Activated T-helper 9 cell treated with anti-CD3 and anti-CD28 coated beads, Interleukin-2, amount 50 U/mL, for 16 hours (primary cell): ENCODE measurements at places on chromosomes 1 and 21.

- DNase-seq: no peak
These were observed 22.4 kb downstream of the CDCA8 start for GRCh38 chr1:37714689-37715088.

DNA sequence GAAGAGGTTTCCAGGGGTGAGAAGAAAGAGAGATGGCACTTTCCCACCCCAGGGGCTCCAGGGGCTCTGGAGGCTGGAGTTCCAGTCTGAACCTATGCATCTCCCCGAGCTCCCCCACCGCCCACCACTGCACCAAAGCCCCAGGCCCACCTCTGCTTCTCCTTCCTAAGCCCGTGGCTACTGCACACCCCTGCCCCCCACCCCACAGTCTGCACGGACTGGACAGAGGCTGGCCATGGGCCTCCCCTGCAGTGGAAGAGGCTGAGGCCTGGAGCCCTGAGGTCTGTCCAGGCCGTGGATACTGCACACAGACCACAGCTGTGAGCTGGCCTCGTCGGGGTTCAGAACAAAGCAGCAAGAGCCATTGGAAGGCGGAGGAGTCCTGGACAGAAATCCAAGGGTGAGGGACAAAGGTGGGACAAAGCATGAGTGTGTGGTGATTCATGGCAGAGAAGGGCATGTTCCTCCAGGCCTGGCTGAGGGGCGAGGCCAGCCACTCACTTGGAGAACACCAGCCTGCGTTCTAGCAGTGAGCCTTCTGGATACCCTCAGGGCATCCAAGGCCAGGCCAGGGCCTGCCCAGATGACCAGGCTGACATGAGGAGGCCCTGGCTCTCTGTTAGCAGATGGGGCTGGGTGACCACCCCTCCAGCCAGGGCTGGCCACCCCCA, 244.8 kb upstream of the VAMP3 start:
- no peak for DNase-seq

GRCh38 chr1:35599411-35599810, 26.3 kb downstream of the TFAP2E start:
- no peak for DNase-seq

- no peak for DNase-seq
These were observed 62.3 kb downstream of the DHRS3 start for GRCh38 chr1:12555411-12556367.

DNA sequence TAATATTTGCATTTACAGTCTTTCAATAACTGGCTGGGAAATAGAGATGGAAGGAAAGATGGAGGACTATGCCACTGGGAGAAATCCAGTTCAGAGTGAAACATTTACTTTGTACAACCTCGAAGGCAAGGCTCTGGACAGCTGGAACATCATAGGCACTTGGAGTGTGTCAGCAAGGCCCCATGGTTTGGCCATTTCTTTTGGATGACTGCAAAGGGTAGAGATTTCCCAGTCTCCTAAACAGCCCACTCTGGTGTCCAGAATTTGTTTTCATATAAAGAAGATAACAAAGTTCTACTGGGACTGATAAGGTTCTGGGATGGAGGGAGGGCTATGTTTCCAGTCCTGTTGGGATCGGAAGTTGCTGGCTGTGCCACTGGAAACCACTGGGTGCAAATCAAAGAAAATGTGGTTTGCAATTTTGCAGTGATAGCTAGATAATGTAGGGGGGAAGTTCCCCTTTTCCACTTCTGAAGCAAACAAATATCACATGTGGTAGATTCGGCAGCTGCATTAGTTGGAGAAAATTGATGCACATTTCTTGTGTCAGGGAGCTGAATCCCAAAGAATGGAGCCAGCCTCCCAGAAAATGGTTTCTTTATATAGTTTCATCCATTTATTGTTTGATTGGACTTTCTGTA, 16.2 kb downstream of the KCND3 start:
- DNase-seq: no peak

- no peak for DNase-seq
These were observed 55.2 kb downstream of the GPR161 start for GRCh38 chr1:168081373-168082007.

DNA sequence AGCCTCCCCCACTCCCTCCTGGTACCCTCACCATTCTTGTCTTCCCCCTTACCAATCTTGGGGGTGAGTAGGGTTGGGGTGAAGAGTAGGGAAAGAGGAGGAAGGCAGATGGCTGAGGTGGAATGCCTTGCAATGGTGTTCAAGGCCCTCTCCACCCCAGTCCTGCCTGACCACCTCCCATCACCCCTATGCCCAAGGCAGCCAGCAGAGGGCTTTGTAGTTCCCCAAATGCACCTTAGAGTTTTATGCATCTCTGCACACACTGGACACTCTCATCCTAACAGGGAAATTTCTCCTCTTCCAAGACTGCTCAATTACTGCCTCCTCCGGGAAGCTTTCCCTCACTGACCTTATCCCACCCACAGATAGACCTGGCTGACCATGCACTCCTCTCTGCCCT, 15.4 kb downstream of the KIF17 start:
- DNase-seq: no peak

DNA sequence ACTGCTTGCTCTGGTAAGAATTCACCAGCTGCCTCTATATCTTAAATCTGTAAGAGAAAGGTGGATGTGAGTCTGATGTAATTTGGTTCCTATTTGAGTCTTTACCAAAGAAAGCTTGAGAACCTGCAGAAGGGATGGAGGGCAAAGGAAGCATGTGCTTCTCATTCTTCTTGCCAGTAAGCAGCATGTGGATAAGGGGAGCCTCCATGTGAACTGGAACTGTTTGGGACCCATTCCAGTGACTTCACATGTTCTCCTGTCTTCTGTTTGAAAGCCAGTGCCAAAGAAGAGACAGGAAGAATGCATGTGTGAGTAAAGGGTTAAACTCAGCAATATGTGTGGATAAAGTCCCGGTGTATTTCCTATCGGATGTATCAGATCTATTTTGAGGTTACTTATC, 119.6 kb upstream of the ADGRL2 start:
- no peak for DNase-seq

- DNase-seq: no peak
These were observed 13.7 kb upstream of the BRINP3 start for GRCh38 chr1:190491404-190491803.

DNA sequence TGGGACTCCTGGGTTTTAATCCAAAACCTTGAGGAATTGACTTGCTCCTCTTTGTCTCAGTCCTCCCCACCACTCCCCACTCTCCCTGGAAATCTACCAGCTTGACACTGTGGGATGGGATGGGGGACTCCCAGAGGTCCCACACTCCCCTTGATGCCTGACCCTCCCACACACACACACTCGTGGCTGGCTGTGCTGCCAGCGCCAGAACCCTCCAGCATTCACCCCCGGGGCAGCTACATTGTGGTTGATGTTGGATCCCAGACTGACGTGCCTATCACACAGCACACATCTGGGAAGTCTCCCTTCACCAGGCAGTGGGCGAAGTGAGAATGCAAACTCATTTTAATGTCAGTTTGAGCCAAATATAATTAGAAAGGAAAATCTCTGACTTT, 10.0 kb downstream of the KIRREL1 start:
- DNase-seq: no peak

GRCh38 chr1:97906567-97907241, 14.1 kb downstream of the DPYD start:
- no peak for DNase-seq

- DNase-seq: no peak
These were observed 497.7 kb downstream of the NPHP4 start for GRCh38 chr1:5494518-5494917.

DNA sequence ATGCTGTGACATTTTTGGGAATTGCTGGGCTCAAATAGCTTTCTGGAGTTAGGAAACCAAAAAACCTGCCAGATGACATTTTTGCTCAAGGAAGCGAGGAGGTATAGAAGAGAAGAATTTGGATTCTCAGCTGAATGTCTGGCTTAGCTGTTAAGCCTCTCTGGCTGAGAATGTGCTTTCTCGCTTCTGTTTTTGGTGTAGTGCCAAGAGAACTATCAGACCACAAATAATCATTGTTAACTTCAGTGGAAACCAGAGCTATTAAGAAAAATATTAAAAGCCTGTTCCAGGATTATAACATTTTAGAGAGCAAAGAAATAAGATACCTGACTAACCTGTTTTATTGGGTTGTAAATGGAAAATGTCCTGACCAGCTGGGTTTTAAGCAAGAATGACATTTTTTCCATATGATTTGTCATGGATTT, 39.5 kb upstream of the DIPK1A start:
- DNase-seq: no peak

DNA sequence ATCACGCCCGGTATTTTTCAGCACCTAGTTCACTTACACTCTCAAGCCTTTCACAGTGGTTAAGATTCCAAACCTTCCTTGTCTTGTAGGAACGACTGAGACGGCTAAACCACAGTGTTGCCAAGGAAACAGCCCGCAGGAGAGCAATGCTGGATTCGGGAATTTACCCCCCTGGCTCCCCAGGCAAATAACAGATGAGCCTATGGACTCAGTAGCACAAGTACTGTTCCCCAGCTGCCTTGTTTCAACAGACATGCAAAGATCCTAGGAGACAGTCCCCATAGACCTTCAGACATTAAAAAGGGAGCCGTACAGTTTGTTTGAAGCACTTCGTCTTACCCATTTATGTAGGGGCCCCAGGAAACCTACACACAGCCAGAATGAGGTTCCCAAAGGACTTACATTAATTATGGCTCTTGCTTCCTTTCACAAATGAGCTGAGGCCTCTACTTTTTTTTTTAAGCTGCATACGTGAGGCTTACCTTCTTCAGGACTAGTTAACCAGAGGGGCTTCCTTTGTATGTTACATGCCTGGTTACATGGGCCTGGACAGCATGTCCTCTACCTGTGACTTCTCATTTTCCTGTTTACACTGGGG, 2.7 kb downstream of the SNAPIN start:
- DNase-seq: no peak

- DNase-seq: no peak
These were observed 13.8 kb downstream of the SNX7 start for GRCh38 chr1:98675282-98675681.

- no peak for DNase-seq
These were observed 12.7 kb downstream of the SLC25A33 start for GRCh38 chr1:9551984-9552383.

DNA sequence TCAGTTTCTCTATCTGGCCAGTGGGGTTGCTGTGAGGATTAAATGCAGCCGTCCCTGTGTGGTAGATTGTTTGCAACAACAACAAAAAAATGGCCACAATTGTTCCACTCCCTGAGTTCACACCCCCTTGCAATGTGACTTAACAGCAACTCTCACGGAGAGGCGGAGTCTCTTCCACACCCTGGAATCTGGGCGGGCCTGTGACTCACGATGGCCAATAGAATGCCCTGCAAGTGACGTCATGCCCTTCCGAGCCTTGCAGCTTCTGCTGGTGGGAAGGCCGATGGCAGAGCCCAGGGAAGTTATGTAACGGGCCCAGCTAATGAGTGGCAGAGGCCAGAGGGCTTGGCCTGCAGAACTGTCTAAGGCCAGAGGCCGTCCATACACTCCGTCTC, 87.9 kb downstream of the RIPK4 start:
- DNase-seq: no peak

DNA sequence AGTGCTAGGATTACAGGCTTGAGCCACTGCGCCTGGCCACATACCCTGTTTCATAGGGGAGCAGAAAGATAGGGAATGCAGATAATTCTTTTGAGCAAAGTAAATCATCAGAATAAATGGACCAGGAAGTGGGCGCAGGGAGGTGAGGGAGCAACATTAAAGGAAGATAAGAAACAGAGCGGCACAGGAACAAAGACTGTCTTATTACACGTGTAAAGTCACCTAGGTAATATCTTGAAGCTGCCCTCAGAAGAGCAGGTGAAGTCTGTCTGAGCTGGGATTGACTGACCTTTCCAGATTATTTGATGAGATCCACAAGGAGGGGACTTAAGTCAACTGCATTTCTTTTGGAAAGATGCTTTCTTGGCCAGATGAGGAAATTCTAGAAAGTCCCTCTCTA, 7.7 kb downstream of the EPRS1 start:
- no peak for DNase-seq

DNA sequence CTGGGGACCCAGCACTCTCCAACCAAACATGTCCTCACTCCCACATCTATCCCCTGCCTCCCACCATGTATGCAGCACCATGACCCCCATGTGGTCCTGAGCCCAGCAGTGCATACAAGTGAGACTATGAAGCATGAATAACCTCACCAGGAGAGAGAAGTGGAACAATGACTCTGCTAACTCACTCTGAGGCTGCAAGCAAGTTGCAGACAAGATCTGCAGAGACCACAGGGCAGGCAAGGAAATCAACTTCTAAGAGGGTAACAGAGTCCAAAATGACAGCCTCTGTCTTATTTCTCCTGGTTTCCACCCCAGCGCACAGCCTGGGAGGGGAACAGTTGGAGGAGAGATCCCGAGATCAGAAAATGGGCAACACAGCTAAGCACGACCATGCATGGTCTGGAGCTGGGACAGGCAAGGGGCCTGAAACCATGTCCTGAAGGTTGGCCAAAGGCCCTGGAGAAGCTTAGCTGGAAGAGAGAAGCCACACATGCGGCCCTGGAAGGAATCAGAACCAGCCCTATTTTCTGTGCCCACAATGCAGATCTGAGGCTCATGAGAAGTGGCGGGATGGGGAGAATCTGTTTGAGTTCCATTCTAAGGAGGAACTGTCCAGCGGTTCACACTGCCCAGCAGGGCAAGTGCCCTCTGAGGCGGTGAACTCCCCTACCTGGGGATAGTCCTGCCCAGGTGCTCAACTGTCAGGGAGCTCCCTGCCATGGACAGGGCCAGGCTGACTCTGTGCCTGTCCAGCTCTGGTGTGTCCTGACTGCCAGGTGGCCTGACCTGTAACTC, 12.5 kb upstream of the REN start:
- DNase-seq: no peak

GRCh38 chr1:109131800-109132199, 17.9 kb downstream of the ELAPOR1 start:
- no peak for DNase-seq

- no peak for DNase-seq
These were observed 32.4 kb downstream of the PLEKHA6 start for GRCh38 chr1:204327359-204327758.

GRCh38 chr1:44120398-44120949, 1.9 kb downstream of the KLF17 start:
- no peak for DNase-seq

- DNase-seq: no peak
These were observed 6.5 kb upstream of the PDXK start for GRCh38 chr21:43712268-43712942.

- no peak for DNase-seq
These were observed 40.7 kb downstream of the DISP3 start for GRCh38 chr1:11519629-11520031.

- no peak for DNase-seq
These were observed 403 bp downstream of the CCNL2 start for GRCh38 chr1:1398677-1399186.
